COR-L47 (cell line): ENCODE measurements at places on chromosomes 5 and 9.

DNA sequence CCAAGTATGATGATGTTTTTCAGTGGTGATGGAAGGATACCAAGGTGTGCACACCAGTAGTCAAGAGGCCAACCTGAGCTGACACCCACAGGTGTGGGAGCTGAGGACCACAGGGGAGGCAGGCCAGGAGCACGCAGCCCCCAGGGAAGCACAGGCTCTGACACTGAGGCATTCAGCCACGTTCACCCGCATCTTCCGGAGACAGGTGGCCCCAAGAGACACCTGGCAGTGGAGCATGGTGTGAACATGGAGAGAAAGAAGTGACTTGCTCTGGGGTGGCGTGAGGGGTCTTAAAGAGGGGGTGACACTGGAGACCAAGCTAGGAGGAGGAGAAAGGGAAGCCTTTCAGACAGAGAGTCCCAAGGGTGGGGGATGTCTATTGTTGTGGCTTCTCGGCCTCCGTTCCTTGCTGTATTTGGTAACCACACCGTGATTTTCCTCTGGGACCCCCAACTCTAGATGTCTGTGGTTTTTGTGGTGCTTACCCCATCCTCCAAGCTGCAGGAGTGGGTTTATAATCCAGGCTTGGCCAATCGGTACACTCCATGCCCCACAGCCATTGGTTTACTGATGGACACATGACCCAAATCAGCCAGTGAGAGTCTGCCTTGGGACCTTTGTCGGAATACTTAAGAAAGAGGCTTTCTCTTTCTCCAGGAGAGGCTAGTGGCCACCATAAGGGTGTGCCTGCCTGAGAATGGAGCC lies 84.6 kb downstream of the HRH2 start:
- no peak for DNase-seq

DNA sequence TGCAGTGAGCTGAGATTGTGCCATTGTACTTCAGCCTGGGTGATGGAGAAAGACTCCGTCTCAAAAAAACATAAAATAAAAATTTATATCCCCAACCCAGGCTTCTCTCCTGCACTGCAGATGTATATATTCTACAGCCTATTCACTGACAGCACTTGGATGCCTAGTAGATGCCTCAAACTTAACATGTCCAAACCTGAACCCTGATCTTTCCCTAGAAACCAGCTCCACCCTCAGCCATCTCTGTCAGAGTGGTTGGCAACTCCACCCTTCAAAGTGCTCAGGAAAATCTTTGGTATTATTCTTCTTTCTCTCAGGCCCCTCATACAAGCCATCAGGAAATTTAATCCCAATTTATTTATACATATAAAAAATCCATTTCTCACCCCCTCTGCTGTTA lies 36.9 kb upstream of the TXN start:
- DNase-seq = no peak

DNA sequence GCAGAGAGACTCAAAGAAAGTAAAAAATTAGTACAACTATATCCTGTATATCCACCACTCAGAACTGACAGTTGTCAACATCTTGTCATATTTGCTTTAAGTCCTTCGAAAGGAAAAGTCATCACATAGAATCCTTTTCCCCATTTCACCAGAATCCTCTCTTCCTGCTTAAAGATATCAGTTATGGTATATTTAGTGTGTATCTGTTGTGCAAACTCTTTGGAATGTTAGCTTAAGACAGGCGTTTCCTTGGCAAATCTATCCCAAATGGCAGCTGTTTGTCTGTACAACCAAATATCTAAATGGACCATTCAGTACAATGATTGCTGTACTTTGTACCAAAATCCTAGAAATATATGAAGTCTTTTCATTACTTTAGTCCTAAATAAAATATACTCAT lies 98.5 kb downstream of the ITGA1 start:
- DNase-seq = no peak

DNA sequence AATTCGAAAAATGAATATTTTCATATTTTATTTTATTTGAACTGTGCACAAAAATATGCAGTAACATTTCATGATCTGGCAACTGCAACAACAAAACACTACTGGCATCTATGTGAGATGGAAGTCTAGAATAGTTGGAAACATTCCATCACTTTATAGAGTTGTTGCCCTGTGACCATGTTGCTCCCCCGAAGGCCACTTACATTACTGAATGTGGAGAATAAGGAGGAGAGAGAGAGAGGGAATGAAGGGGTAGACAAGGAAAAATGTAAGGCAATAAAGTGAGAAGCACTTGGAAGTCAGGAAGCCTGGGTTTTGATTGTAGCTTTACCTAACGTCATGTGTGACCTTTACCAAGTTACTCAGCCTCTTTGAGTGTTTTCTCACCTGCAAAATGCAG lies 437.2 kb upstream of the EDIL3 start:
- DNase-seq = no peak

DNA sequence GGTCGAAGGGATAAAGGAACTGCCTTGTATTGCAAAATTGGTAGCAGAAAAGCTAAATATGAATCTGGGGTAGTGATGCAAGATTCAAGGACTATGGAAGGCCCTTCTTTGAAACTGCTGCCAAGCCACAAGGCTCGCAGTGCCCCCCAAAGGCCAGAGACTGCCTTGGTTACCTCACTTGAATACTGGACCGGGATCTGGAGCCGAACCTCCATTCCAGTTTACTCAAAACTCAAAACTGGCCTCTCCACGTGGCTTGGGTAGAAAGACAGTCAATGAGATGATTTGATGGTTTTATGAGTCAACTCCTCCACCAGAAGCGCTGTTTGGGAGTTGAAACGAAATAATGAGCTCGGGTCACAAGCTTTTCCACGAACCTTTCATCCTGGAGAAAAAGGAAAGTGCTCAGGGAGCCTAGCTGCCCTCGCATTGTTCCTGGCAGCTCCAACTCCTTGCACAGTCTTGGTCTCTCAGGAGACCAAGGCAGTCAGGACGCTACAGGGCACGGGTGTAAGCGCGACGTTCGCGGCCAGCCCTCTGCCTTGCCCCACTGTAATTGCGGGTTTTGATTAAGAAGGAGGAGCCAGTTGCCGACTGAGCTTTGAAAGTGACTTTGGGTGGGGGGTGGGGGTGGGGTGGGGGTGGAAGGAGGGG lies 2.8 kb downstream of the ST8SIA4 start:
- DNase-seq = peak; percentile 59

DNA sequence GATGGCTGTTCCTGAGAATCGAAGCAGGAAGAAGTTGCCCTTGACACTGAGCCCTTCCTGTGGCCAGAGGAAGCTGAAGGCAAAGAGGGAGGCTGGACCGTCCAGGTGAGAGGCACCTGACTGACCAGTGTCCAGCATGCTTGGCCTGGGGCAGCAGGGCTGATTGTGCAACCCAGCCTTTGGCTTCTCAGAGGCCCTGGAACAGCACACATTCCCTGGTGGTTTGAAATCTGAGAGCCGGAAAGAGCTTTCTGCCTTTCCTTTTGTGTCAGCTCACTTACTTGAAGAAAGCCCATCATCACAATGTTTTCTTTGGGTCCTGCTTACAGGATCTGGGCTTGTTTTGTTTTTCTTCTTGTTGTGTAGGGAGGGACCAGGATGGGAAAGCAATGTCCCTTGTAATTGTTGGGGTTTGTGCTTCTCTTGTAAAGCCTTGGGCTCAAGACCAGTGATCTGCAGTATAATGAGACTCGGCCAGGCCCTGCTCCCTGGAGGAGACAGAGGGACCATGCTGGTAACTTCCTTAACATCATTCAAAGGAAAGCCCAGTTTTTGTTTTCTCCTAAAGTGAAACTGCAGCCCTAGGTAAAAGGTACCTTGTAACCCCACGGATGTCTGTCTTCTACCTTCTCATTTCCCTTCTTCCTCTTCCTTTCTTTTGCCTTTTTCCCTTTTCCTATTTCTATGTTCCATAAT lies 213.7 kb downstream of the NXNL2 start:
- DNase-seq = no peak
